ENCODE measurements at places on chromosomes 7 and 10.
A peak's percentile ranks its signal among the peaks of the same experiment; 100 is the strongest.

- no peak for DNase-seq
Observed at GRCh38 chr7:5607951-5608656, 173.4 kb downstream of the RNF216 start.

DNA sequence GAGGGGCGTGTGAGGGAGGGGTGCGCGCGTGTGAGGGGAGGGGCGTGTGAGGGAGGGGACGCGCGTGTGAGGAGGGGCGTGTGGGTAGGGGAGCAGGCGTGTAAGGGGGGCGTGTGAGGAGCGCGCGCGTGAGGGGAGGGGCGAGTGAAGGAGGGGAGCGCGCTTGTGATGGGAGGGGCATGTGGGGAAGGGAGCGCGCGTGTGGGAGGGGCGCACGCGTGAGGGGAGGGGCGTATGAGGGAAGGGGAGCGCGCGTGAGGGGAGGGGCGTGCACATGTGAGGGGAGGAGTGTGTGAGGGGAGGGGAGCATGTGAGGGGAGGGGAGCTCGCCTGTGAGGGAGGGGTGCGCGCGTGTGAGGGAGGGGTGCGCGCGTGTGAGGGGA is 19.1 kb downstream of the MXI1 start:
- peak; percentile 95 for DNase-seq

DNA sequence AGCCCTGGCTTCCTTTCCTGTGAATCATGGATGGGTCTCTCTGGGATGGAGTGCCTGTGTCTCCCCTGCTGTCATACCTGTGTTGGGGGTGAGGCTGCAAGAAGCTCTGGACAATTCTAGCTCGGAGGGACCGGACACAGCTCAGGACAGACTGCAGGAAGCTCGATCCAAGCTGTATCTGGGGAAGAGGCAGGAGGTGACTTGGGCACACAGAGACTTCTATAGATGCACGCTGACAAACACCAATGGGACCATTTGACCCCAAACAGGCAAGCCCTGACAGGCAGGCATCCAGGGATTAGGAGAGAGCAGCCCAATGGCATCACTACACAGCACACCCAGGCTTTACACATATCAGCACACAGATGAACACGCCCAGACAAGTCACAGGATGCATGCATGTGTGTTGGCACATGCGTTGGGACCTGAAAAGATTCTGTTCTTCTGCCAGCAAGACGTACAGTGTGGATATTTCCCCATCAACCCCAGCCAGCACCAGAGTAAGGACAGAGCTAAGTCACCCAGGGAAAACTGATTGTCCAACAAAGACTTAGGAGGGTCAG is 4.5 kb downstream of the LLCFC1 start:
- DNase-seq, result no peak

DNA sequence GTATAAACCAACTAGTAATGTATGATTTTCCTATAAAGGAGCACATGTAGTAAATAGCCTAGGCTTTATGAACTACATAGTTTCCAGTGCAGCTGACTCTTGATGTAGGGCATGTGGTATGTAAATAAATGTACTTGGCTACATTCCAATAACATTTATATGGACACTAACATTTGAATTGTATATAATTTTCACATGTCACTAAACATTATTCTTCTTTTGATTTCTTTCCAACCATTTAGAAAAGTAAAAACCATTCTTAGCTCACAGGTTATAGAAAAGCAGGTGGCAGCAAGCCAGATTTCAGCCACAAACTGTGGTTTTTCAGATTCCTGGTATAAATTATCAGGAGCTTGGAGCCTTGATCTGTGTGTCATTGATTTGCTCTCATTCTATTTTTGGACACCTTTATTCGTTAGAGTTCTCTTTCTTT is 1182.0 kb downstream of the CNTNAP2 start:
- DNase-seq, result peak; percentile 4

DNA sequence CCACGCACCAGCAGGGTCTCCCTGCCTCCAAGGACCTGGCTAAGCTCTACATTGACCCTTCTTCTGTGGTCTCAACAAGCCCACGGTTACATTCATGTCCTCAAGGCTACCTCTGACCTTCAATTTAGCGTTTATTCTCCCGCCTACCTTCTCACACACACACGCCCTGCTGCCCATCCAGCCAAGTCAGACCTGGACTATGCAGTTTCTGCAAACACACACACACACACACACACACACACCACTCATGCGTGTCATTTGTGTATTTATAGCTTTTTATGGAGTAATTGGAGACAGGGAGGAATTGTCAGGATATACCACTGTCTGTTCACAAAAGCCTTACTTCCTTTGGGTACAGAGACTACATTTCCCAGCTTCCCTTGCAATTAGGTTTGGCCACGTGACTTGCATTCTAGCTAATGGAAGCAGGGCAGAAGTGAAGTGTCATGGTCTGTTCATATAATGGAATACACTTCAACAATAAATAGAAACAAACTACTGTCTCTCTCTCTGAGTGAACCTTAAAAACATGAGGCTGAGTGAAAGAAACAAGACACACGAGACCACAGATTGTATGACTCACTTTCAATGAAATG is 53.8 kb upstream of the CPXM2 start:
- DNase-seq, result peak; percentile 65

DNA sequence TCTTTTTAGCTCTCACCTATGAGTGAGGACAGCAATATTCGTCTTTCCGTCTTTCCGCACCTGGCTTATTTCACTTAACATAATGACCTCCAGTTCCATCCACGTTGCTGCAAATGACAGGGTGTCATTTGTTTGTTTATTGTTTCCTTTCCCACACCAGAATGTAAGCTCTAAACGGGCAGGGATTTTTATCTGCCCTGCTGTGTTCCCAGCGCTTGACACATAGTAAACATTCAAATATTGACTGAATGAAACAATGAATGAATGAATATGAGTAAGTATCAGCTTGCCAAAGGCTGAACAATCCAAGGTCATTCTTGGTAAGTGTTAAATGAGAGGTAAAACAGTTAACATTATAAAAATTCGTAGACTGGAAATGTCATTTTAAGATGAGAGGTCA is 12.8 kb downstream of the SH3PXD2A start:
- DNase-seq, result no peak

DNA sequence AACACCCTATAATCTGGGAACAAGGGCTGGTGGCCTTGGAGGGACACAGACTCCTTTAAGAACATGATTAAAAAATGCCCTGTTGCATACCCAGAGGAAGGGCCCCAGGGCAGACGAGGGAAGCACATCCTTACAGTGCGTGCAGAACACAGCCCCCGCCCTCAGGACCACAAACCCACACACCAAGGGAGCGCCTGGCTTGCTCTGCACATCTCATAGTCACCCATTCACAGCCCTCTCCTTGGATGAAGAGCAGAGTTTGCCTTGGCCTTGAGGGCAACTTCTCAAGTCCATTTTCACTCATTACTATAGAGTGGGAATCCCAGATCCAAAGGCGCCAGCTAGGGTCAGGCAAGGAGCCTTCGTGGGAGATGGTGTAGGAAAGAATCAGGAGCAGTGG is 6.3 kb upstream of the VSIR start:
- no peak for DNase-seq

DNA sequence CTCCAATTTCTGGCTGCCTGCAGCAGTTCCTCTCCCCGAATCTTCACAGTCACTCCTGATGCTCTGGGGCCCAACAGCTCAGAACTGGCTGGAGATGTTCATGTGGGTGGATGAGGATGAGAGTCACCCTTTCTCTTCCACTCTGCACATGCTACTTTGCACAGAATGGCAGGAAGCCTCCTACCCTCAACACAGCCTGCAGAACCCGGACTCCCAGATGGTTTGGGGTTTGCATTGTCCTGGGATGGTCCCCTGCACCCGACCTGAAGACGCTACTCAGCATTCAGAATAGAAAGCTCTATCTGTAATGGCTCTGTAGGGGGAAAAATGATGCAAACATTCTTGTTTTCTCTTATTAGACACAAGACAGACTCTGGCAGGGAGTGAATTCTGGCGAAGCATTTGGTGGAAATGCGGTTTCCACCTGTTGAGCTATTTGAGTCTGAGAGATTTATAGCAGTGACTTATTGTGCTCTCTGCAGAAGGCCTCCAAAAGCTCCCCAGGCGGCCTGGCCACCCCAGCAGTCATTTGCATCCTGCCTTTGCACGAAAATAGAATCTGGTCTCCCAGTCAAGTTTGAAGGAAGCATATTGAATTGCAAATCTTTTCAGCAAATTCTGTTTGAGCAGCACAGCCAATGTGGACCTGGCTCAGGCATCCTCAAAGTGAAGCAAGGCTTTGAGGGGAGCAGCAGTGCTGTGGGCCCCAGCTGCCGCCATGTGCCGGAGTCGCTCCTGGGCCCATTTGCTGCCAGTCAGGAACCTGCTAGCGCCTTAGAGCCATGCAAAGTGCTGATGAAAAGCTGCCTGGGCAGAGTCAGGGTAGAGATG is 309.3 kb downstream of the TCERG1L start:
- no peak for DNase-seq

GRCh38 chr7:106979551-106980357 is 64.8 kb upstream of the PRKAR2B start:
- DNase-seq, result no peak

DNA sequence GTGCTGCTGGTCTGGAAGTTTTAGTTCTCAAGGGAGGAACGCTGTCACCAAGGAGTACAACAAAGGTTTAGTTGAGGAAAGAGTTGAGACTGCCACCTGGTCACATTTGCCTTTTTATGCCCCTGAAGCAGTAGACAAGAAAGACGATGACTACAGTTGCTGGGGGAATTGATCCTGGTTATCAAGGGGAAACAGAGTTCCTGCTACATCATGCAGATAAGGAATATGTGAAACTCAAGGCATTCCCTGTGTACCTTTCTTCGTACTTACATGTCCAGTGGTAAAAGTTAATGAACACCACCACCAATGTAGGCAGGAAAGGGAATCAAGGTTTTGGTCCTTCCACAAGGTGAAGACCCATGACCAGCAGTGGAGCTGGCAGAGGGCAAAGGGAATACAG is 31.8 kb downstream of the SLC35B4 start:
- DNase-seq, result no peak

DNA sequence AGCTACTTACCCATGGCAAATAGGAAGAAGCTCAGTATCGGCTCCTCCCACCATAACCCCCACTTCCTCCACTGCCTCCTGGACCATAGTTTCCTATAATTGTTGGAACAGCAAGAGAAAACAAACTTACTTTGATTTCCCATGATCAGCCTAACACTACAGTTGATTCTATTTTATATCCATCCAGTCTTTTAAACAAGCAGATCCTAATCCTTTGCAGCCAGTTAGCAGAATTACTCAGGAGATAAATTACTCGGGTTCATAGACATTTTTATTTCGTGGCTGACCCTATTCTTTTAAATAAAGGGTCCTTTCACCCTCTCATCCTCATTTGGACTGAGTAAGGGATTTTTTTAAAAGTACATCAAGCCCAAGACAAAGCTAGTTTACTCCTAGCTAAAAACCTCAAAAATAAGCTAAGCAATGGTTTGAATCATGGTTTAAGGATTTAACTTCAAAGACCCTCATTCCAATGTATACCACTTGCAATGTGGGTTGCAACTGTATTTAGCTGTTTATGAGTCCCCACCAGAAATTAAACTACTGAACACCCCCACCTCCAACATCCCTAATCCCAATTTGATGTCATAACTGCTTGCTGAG is 8.0 kb downstream of the HNRNPA2B1 start:
- no peak for DNase-seq

DNA sequence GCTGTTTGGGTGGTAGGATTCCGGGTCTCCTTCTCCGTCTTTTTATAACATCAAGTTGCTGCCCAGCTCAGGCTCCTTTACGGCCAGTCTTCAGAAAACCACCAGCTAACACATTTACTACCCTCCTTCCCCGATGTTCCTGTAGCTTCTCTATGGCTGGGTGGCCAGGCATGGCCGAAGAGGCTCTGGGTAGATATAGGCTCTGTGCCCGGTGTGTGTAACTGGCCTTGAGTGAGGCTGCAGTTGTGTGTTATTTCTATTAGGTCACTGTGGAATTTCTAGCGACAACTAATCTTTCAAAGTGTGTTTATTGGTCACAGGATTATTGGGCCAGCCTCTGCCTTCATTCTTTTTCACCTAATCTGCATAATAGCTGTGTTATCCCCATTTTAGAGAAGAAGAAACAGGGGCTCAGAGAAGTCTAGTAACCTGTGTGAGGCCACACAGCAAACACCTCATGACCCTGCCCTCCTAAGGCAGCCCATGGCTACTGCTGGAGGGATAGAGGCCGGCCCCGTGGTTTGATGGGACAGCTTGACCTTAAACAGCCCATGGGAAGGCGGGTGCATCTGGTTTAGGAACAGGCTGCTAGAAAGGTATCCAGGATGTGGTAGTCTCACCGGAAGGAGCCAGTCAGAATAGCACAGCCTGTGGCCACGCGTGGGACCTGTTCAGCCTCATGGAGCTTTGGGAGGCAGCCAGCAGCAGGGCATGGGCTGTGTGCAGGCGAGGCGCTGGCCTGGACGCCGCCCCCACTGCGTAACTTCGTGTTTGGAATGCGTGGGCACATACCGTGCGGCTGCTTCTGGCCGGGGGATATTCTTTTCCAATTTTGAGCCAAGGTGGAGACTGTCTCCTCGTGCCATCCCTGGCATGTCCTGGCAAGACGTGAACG is 29.7 kb downstream of the HTRA1 start:
- no peak for DNase-seq

- no peak for DNase-seq
Observed at GRCh38 chr7:106193661-106194060, 81.5 kb upstream of the SYPL1 start.

- DNase-seq, result peak; percentile 94
Observed at GRCh38 chr7:901388-902154, 25.2 kb downstream of the GET4 start.
